Fibroblast of skin of scalp (primary cell): ENCODE measurements at places on chromosomes 4 and X.

- DNase-seq = peak; percentile 31
These were observed 67.4 kb upstream of the GBA3 start for GRCh38 chr4:22625311-22625710.

- DNase-seq = no peak
These were observed 110.5 kb upstream of the ENPP6 start for GRCh38 chr4:184328022-184328736.

DNA sequence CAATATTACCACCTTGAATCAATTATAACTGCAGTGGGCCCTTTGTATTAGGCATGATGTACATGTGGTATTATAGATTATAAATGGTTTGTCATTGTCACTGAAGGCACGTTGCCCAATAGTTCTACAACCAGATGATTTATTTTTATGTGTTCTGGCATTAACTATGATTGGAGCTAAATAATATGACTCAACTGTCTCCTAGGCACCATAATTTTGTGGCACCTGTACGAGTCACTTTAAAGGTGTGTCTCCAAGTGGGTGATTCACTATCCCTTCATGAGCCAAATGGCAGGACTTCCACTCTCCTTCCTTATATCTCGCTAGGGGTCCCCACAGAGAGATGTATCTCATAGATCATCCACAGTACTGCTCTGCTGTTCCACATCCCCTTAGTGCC lies 6.1 kb upstream of the SMPX start:
- no peak for DNase-seq

GRCh38 chrX:99142745-99143144 lies 1267.3 kb downstream of the PCDH19 start:
- no peak for DNase-seq

DNA sequence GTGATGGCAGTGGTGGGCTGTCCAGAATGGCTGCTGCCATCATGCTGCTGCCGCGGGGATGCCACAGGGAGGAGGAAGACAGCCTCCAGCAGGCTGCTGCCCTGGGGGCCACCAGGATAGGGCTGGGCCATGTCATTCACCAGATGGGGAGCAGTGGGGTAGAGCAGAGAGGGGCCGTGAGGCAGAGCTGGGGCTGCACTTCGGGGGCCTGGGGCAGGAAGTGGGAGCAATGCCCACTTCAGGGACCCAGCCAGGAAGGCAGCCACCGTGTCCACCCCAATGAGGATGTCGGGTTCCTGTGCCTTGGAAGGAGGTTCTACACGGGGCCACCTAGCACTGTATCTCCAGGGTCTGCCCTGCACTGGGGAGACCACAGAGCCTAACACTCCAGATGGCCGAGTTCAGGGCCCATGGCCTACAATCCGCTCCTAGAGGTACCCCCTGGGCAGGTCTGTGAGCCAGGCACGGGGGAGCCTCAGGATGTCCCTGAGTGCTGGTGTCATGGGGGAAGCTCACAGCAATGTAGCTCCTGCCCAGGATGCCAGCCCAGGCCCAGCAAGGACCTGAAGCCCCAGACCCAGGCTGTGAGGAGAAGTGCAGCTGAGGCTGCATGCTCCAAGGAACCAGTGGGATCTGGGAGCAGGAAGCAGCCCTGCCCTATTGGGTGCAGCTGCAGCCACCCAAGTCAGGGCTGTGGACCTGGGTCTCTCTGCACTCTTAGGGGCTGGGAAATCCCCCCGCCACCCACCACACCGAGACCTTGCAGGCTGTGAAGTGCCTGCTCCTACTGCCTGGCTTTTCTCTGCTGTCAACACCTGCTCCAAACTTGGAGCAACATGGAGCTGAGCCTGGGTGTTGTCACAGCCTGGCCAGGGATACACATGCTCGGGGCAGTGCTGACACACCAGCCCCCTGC lies 140.3 kb downstream of the PDHA2 start:
- no peak for DNase-seq

DNA sequence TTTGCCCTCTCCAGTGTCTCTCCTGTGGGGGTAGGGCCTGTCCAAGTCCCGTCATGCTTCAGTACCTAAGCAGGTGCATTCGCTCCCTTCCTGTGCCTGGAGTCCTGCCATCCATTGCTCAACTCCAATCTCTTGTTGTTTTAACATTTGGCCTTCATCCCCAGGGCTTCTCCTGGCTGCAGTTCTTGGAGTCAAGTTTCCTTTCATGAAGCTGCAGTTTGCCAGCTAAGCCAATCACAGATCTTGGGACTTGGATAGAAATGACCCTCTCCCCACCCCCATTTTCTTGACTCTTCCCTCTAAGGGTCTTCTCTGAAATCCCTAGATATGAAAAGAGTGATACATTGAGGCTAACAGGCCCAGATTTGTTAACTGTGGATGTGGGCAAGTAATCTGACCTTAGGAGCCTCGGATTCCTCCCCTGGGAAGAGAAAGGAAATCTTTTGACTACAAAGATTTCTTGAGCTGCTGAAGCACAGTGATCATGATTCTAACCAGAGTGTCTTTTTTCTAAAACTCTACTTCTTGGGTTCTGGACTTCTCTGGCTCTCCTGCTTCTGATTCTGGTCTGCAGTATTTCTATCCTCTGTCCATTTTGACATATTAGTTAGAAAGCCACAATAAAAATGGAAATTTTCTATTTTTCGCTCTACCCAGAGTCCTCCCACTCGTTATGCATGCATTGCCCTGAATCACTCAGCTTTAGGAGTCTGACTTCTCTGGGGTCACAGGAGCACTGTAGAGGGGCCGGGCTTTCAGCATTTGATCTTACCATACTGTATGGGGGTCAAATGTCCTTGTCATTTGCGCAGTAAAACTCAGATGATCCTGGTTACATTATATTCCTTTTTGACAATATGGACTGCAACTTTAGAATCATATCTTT lies 61.0 kb downstream of the CHRNA9 start:
- no peak for DNase-seq

- DNase-seq = no peak
These were observed 6.6 kb upstream of the FGF5 start for GRCh38 chr4:80259817-80260216.

GRCh38 chrX:125436855-125437254 lies 117.2 kb downstream of the TEX13C start:
- DNase-seq = peak; percentile 6

- DNase-seq = peak; percentile 47
These were observed 208.4 kb downstream of the NWD2 start for GRCh38 chr4:37452952-37453280.

GRCh38 chr4:153497091-153497531 lies 31.0 kb downstream of the TMEM131L start:
- DNase-seq = no peak

DNA sequence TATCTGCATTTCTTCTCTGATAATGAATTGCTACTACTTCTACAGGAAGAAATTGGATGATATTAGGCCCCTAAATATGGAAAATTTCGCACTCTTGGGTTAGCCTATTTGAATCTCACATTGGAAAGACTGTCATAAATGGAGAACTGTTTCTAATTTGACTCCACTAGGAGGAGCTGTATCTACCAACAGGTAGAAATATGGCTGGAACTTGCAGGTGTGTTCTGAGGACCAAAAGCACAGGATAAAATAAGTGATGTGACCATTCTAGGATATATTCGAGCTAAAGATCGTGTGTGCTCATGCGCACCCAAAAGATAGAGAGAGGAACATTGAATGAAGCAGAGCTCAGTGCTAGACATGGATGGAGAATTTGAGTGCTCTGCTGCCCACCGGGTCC lies 4.8 kb upstream of the NKAP start:
- DNase-seq = no peak

DNA sequence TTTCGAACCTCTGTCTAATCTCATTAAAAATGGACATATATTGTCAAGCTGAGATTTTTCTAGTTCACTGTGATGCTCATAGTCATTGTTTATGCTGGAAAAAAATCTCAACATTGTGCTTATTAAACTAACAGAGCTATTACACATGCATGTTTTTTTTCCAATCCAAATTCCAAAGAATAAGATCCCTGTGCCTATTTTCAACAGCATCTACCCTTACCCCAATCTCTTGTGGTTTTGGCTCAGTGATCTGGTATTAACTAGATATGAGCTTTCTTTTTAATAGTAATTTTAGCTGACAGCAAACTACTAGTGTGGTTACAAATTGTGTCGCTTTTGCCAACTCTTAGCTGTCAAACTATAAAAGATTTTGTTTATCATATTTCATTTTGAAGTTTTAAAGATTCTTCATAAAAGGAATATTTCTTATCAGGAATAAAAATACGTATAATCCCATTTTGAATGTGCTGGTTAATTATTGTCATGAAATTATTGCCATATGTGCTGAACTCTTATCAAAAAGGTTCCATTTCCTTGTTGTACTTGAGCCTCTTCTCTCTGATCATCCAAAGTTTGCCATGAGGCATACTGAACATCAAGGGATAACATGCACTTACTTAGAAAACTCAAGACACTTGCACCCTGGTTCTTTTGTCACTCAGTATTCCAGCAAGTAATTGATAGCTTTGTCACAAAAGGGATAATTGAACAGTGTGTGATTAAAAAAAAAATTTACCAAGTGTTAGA lies 241.2 kb downstream of the ARHGAP24 start:
- peak; percentile 77 for DNase-seq

GRCh38 chr4:120452001-120452400 lies 385.4 kb upstream of the MAD2L1 start:
- DNase-seq = peak; percentile 85

DNA sequence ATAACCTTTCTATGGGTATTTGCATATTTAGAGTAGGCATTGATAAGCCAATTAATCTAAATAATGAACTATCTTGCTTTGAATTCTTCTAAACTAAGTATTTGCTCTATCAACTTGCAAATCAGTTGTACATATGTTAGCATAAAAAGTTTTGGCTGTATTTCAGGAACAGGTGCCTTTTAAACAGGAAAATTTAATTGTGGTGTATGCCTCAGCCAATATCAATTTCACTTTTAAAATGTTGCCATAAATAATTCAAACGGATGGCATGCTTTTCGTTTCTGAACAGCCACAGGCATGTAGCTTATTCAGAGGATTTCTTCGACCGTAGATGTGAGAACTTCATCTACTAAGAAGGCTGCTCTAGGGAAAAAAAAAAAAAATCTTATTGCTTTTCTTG lies 99.9 kb downstream of the DCLK2 start:
- peak; percentile 77 for DNase-seq

DNA sequence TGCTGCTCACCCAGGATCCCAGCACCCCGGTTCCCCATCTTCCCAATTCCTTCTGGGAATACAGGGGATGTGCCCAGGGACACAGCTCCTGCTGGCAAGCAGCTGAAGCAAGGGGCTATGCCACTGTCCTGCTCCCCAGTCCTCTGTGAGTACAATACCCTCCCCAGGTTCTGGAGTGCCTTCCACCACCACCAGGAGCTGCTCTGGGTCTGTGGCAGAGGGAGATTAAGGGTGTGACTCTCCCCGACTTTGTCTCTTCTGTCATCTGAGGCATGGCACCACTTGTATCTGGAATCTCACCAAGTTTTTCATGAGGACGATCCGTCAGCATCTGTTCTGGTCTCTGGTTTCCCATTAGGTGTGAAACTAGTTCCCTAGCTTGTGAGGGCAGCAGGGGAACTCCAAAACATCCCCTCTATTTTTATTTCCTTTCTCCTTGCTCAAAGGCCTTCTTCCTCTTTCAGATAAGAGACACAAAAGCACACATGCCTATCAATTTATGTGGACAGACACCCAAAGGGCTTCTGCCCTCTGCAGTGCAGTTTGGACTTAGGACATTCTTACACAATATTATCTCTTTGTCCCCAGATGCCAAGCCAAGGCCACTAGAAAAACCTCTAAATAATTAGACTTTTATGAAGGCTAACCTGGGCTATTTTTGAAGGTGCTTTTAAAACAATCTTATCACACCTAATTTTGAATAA lies 26.8 kb downstream of the MGST2 start:
- no peak for DNase-seq

DNA sequence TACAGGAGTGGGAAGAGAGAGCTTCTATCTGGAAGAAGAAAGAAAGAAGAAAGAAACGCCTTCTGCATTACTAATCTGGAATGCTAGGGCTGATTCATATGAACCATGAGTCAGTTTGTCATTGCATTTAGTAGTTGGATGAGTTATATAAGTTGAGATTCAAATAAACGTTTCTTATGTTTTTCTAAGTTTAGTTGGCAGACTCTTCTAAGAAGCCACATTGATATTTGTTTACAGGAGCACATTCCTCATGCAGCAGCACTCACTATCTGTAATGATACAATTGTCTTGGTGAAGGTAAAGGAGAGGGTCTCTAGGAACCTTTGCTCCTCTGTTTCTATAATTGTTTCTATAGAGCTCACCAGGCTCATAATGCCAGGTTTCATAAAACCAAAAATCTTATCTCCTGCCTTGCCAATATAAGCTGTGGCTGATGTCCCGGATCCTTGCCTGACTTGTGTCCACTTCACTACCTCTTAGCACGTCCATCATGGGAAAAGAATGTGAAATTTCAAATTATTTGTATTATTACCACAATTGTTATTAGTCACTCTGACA lies 39.5 kb downstream of the HOPX start:
- DNase-seq = peak; percentile 94

DNA sequence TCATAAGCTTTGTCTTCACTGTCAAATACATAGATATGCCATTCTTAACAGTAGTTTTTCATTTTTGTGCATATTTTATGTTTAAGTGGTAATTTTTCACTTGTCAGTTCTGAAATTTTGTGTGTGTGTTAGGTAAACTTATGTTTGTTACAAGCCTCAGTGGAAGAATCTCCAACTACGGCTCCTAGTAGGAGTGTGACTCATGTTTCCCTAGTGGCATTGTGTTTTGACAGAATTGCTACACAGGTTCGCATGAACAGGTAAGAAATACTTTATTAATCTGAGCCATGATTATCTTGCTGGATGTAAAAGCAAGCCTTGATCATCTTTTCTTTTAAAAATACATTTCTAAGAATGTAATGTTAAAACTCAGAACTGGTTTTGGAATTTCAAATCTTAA lies 94.4 kb downstream of the BLTP1 start:
- DNase-seq = no peak

- DNase-seq = peak; percentile 28
These were observed 375.4 kb upstream of the PITX2 start for GRCh38 chr4:110998320-110998719.

- no peak for DNase-seq
These were observed 17.3 kb upstream of the QRFPR start for GRCh38 chr4:121397941-121398601.

GRCh38 chr4:98508829-98509598 lies 149.4 kb downstream of the TSPAN5 start:
- DNase-seq = no peak

DNA sequence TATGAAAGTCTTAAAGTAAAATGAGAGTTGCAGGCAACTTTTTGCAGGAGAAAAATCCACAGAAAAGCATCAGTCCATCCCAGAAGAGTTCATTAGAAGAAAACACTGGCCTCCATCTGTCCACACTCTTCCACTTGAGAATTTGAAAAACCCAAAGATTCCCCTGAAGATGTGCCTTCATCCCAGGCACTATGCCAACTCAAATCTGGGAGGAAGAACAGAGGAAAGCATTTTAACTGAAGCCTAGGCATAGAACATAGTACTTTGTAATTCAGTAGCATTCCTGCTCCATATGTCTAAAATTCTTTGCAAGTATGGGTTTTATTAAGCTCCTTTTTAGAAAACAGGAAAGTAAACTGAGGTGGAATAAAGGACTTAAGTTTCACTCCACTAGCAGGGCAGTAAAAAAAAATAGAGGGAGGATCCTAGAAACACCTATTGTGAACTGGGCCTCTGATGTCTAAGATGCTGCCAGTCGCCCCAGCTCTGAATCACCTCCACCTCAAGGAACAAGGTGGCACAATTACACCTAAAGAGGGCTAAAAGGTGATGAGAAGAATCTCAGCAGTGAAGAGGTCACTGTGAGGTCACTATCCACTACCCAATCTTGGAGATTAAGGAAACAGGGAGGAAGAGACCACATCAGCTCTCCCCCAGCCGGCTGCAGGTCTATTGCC lies 141.9 kb upstream of the FAM241A start:
- DNase-seq = peak; percentile 16

GRCh38 chr4:6912441-6912840 lies 2.8 kb downstream of the TBC1D14 start:
- no peak for DNase-seq

GRCh38 chr4:6781113-6781512 lies 1.4 kb upstream of the KIAA0232 start:
- DNase-seq = no peak
